ENCODE measurements at places on chromosomes 12 and 14.

- no peak for DNase-seq
Observed at GRCh38 chr12:1929241-1929984, 11.0 kb upstream of the CACNA2D4 start.

DNA sequence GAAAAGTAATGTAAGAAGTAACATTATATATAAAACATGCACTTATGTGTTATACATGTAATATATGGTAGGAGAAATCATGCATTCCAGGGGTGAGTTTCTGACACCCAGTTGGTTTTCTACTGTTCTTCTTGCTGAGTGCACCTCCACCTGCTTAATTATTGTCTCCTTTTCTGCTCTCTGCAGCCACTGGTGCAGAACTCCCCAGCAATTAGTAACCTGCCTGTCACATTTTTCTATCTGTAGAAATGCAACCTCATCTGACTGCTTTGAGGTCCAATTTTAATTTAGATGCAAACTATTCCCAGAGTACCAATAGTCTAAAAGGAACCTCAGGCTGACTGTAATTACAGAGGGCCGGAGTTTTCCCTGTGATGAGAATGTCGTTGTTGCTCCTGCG, 842.1 kb downstream of the AACS start:
- DNase-seq, result no peak

DNA sequence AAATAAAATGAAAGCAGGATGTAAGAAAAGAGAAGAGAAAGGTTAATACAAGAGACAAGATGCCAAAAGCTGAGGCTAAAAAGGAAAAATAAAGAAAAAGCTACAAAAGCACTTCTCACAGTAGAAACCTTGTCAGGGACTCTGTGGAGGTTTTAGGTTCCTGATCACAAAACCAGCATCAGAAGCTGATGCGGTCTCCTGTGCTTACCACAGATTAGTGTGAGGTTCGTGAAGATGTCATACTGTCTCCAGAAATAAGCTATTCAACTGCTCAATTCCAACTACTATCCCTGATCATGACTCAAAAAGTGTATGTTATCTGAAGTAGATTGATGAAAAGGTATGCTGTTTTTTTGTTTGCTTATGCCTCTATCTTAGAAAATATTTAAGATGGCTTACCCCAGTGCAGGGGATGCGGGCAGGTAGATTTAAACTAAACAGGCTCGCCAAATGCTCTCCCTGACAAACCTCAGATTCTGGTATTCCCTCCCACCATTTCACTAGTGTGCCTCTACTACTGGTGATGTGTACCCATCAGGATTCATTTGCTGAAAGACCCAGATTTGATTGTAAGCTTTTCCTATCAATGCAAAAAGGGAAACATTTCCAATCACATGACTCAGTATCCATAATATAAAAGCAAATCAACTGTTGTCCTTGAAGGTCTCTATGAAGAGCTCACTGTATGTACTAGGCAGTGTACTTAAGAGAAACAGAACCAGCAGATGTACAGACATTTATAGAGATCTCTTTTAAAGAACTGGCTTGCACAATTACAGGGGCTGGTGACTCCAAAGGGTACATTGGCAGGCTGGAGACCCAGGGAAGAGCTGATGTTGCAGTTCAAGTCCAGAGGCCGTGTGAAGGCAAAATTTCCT, 169.5 kb upstream of the FOXN3 start:
- DNase-seq, result no peak

DNA sequence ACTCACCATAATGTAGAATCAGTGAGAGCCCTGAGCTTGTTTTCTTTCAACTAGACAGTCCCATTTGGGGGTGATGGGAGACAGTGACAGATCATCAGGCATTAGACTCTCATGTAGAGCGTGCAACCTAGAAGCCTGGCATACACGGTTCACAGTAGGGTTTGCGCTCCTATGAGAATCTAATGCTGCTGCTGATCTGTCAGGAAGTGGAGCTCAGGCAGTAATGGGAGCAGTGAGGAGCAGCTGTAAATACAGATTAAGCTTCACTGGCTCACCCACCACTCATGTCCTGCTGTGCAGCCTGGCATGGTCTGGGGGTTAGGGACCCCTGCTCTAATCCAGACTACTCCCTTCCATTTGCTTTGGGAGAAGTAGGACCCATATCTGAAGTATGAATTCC, 55.6 kb downstream of the FNTB start:
- DNase-seq, result no peak

GRCh38 chr12:4086481-4086880, 187.1 kb upstream of the CCND2 start:
- no peak for DNase-seq

- DNase-seq, result no peak
Observed at GRCh38 chr12:104486363-104486750, 29.6 kb downstream of the CHST11 start.

GRCh38 chr14:88683119-88683518, 109.6 kb downstream of the EML5 start:
- DNase-seq, result no peak

GRCh38 chr12:70756791-70757190, 119.6 kb upstream of the PTPRB start:
- DNase-seq, result no peak

DNA sequence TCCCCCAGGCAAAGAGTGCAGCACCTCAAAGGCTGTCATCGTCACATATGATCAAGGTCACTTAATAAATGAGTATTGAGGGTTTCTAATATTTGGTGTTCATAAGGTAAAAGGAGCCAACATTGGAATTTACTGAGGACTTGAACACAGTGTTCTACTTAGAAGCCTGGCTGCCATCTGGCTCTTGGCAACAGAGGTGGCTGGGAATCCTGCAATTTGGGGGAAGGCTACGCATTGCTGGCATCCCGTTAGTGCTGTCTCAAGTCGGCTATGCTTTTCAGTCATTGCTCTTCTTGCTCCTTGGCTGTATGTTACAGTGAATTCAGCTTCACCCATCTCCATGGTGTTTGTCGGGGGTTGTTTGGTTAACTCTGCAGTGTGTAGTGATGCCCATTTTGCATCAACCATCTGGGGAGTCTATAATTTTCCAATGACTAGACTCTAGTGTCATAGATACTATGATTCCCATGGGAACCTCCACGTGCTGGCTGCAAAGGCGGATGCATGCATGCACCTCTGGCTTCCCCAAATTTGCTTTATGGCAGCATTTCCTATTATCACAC, 12.9 kb upstream of the SLC24A4 start:
- no peak for DNase-seq

DNA sequence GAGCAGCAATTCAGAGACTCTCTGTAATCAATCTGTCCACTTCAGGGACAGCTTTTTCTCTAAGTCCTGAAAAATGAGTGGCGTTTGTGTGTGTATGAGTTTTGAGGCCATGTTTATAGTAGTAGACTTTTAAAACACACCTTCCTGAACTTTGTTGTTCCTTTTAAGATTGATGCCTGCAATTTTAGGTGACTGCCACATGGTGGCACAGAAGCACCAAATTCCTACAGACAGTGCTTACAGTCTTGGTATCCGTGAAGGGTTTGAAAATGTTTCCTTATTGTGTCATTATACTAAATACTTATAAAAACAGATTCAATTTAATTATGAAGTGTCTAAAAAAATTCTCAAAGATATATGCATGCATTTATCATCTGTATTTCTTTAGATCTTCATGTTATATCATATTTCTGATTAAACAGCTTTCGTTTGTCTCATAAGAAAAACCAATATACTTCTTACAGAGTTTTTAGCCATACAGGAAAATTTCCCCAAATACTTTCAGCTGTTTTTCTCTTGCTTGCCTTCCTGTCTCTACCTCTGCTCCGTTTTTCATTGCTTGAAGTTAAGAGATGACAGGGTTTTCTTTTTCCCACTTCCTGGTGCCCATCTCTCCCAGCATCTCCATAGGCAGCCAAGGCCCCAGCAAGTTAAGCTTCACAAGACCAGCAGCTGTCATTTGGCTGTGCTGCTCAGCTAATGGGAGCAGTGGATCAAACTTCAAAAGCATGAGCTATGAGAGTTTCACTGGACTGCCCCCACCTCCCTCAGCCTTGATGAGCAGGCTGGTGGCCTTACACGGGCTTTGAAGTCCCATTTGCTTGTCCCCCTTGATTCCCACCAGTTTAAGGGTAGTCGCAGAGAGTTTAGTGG, 259.6 kb downstream of the AKAP6 start:
- DNase-seq, result no peak

DNA sequence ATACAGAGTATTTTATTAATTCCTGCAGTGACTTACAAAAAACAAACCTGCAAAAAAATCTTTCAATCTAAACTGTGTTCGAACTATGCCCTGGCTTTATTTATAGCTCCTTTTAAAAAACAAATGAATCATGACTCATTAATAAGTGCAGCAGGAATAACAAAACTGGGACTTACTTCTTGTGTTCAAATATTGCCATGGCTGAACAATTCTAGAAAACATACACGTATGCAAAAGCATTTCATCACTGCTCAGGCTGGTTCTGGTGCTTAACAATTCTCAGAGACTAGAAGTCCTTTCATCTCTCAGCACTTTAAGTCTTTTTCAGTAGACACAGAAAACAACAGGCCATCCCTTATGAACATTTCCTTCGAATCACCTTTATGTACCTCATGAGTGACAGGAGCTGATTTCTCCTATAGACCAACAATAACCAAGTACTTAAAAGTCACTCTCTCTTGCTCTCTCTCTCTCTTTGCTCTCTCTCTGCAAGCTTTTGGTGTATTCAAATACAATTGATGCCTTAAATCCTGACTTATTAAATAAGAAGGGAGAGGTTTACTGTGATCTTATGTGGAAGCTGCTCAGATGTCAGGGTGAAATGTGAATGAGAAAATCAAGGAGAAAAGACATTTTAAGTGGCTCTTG, 268.8 kb downstream of the TTC8 start:
- no peak for DNase-seq

GRCh38 chr12:79121486-79121885, 256.9 kb downstream of the SYT1 start:
- no peak for DNase-seq

- DNase-seq, result no peak
Observed at GRCh38 chr12:14249368-14249767, 116.1 kb upstream of the ATF7IP start.

DNA sequence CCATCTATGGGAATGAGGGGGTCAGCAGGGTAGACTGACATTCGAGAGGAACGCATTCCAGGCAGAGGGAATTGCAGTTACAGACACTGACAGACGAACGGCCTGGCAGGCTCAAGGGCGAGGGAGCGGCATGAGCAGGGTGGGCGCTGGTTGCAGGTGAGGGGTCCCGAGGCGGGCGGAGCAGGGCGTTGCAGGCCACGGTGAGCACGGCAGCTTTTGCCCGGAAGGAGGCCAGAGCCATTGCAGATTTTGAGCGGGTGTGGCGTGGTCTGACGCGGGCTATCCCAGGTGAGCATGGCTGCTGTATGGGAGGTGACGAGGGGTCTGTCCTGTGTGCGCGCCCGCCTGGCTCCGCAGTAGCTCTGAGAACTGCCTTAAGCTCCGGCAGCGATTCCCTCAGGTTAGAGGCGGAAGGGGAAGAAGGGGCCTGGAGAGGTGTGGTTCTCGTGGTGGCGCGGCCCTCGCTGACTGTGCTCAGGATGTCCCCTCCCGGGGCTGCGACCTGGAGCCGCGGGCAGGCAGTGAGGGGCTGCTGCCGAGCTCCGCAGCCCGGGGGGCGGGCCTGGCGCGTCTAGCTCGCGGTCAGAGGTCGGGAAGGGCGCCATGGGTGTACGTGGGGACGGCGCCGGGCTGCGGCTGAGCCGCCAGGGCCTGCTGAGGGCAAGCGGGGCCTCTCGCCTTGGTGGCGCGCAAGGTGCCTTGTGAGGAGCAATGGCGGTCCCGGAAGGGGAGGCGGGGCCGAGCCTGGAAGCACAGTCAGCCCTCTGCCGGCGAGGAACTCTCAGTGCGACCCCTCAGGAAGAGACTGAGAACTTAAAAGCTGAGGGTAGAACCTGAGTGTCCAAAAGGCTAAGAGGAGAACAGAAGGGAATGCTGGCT, 177.1 kb downstream of the CACNA1C start:
- DNase-seq, result no peak

DNA sequence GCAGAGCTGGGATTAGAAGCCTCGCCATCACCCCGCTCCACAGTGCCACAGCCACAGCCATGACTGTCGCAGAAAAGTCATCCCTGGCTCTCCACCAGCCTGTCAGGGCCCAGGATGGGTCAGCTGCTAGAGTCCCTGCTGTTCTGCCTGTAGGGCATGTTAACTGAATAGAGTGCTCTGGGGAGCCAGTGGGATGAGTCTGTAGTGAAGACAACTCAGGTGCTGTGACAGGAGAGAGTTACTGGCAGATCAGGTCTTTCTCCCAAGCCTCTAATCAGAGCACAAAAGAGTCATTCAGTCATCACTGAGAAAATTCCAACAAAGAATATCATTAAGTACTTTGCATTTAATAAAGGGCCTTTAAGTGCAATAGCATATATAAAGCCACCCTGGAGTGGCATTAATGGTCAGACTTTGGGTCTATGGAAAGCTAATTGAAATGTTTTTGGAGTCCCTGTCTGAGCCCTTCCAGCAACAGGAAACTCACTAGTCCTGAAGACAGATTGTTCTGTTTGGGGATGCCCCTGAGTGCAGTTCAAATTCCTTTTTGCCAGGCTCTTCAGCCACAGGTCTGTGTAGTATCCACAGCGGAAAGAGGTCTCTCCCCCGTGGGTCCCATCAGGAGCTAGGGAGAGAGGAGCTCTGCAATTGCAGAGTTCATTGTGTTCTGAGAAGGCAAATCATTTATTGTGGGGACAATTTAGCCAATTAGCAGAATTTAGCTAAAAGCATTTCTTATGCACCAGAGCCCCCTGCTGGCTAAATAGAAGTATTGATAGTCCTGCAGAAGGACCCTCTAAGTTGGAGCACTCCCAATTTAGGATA, 45.2 kb upstream of the C14orf132 start:
- no peak for DNase-seq

DNA sequence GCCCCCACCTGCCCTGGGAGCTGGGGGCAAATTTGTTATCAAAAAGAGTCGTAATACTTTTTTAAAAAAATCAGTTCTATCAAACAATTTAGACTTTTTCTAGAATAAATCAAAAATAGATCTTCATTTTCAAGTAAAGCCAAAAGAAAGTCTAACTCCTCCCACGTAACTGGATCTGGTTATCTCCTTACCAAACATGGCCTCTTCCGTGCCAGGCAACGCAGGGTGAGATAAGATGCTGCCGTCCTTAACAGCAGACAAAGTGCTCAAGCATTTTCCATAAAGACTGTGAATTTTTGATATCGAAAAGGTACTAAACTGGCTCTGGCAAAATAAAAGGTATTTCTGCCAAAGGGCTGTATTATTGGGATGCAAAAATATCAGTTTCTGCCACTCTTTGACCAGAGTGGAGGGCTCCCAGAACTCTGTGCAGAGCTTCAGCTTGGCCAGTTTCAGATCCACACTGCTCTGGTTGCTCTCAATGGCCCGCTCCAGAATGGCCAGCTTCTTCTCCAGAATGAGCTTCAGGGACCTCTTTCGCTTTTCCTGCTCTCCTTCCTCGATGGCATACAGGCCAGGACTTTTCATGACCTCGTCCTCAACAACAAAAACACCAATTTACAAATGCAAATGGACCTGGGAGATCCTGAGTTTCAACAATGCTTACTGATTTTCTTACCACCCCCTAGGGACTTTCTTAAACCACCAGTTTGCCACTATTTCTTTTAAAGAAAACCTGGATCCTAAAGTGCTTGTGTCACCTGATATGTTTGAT, 29.0 kb downstream of the NRDE2 start:
- no peak for DNase-seq

DNA sequence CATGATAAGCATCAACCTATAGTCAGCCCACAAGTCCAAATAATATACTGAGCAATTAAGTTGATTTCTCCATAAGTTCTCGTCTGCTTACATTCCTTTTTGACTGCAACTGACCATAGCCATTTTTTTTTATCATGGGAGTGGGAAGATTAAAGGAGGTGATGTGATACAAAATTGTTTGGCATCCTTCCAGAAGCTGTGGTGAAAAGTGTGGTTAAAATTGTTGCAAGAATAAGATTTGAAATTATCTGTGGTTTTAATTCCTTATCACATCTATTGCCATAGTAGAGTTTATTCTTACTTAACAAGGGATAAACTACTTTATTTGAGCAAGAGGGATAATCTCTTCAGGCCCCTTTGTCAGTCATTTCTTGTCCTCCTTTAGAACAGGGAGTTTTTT, 50.7 kb downstream of the LIN52 start:
- DNase-seq, result no peak
